ENCODE measurements at places on chromosomes 2 and 18.

GRCh38 chr2:30165050-30165520, 18.3 kb downstream of the YPEL5 start:
- peak; percentile 59 for DNase-seq

- DNase-seq: no peak
Measured at GRCh38 chr2:154688373-154688772, 10.1 kb upstream of the KCNJ3 start.

DNA sequence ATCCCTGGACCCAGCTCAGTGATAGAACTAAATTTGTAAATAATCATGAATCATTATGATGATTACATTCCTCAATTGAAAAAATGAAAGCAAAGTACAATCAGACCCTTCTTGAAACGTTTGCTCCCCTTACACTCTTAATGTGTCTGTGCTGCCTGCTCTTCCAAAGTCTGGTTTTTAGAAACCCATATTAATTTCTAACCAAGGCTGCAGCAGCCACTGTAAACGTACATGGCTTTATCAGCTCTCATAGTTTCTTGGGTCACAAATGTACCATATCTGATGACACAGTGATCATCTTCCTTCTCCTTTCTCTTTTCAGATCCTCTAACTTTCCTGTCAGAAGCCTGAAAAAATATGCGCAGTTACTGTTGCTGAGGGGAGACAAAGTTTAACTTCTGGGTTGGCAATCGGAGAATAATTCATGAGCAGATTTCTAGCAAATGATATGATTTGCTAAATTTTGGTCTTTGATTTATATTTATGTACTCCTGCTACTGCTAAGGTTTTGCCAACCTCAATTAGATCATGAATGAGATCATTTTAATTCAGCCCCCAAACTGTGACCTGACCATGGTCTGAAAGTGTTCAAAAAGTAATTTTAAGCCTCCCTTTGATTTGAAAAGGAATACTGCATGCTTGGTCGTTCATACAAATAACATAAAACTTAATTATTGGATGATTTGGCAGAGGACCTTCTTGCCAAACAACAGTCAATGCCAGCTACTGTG, 12.3 kb downstream of the ZEB2 start:
- DNase-seq: no peak

- DNase-seq: peak; percentile 25
Measured at GRCh38 chr18:42047721-42048120, 92.7 kb downstream of the PIK3C3 start.
